ENCODE measurements at places on chromosomes 7 and 10.

GRCh38 chr10:61409157-61409556 is 44.0 kb downstream of the TMEM26 start:
- DNase-seq, result no peak

DNA sequence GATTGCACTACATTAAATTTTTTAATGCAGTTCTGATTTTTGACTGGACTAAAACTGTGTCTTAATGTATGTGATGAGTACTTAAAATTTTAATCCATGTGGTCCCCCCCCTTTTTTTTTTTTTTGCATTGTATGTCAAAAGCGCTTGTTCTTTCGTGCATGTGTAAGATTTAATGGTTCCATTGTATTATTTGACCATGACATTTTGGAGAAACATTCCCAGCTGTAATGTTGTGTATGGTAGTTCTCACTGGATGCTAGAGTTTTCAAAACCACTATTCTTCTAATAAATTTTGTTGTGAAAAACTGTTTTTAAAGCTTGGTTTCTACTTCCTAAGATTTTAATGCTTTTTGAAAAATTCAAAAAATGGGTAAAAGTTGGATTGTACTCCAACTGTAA is 132.0 kb downstream of the LCOR start:
- no peak for DNase-seq

DNA sequence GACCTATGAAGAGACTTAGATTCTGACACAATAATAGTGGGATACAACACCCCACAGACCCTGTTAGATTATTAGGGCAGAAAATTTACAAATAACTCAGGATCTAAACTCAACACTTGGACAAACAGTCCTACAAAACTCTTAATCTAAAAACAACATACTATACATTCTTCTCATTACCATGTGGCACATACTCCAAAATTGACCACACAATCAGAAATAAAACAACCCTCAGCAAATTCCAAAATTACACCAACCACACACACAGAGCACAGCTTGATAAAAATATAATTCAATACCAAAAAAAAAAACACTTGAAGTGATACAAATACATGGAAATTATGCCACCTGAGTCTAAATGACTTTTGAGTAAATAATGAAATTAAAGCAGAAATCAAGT is 7.8 kb downstream of the ZNF680 start:
- DNase-seq, result no peak

GRCh38 chr10:74391786-74392185 is 240.8 kb downstream of the ADK start:
- DNase-seq, result no peak

- DNase-seq, result no peak
These were observed 51.6 kb downstream of the TES start for GRCh38 chr7:116261904-116262303.

DNA sequence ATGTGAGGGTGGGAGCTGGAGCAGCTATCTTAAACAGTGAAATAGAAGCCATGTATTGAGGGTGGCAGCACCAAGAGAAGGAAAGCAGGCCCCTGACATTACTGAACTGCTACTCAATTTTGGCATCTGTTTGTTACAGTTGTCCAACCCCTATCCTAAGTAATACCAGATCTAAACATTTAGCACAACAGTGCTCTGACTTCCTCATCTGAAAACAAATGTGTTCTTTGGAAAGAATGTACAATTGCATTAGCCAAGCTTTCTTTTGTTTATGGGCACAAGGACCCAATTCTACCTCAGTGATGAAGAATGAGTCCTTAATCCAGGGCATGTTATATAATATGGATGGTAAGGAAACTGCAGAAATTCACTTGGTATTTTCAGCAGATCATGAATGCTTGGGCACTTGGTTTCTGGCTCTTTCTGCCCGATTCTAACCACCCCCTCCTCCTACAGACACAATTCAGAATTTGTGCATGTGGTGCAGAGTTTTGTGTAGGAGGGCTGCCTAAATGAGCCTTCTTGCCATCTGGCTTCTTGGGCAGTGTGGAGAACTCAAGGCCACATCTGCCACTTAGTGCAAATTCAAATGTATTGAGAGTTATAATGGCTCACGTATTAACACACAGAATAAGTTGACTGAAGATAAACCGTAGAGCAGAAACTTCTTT is 36.9 kb upstream of the KMT2E start:
- DNase-seq, result no peak
